ENCODE measurements at places on chromosomes 5 and 9.

- no peak for DNase-seq
Measured at GRCh38 chr9:74281674-74282073, 215.5 kb upstream of the RORB start.

GRCh38 chr9:659286-659685 is 182.2 kb upstream of the DMRT1 start:
- DNase-seq = no peak

- DNase-seq = no peak
Measured at GRCh38 chr5:30194595-30194994, 998.9 kb upstream of the CDH6 start.

DNA sequence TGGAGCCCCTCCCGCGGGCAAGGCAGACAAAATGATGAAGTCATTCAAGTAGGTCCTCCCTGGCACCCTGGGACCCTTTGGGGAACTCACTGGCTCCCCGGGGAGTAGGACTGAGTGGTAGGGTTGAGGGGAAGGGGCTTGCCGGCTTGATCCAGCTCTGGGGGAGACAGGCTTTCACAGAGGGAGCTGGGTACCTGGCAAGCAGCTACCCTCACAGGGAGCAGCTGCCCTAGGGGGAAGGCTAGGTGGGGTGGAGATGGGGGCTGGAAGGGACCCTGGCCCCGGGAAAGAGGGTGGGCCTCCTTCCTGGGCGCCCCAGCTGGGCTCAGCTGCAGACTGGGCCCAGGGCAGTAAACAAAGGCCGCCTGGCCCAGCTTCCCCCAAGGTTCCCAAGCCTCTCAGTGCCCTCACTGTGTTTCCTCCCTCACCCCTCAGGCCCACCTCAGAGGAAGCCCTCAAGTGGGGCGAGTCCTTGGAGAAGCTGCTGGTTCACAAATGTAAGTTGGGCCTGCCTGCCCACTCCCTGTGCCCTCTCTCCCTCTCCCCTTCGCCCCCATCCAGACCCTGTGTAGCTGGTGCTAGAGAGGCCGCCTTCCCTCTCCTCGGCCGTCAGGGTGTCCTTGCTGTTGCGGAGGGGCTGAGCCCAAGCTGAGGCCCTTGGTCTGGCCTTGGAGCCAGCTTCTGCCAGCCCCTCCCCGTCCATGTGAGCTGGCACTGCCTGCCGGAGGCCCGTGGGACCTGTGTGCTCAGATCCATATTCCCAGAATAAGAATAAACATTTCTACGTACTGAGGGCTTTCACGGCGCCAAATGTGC is 131.2 kb downstream of the RGS3 start:
- no peak for DNase-seq

DNA sequence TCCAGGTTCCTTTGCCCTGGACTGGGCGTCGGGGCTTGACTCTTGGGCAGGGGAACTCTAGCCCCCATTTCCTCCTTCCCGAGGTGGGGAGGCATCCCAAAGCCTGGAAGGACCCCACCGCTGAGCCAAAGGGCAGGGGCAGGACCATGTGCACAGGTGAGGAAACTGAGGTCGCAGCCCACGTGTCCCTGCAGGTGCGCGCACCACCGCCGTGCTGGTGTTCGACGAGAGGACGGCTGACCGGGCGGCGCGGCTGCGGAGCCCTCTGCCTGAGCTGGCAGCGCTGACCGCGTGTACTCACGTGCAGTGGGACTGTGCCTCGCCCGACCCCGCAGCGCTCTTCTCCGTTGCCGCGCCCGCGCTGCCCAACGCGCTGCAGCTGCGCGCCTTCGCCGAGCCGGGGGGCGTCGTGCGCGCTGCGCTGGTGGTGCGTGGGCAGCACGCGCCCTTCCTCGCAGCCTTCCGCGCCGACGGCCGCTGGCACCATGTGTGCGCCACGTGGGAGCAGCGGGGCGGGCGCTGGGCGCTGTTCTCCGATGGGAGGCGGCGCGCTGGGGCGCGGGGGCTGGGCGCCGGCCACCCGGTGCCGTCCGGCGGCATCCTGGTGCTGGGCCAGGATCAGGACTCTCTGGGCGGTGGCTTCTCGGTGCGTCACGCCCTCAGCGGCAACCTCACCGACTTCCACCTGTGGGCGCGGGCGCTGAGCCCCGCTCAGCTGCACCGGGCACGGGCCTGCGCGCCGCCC is 2.8 kb downstream of the ADGRD2 start:
- no peak for DNase-seq

- no peak for DNase-seq
Measured at GRCh38 chr9:16870596-16871335, at the start of gene BNC2. TSS of gene BNC2 (minus strand) at chr9:16870670. CDS start at chr9:16870648, 22 bp downstream.

GRCh38 chr5:68554571-68555279 is 339.2 kb downstream of the PIK3R1 start:
- no peak for DNase-seq

Data from activated CD4-positive, alpha-beta T cell treated with anti-CD3 and anti-CD28 coated beads for 1 hour (primary cell).